ENCODE measurements at places on chromosomes 3 and 15.

DNA sequence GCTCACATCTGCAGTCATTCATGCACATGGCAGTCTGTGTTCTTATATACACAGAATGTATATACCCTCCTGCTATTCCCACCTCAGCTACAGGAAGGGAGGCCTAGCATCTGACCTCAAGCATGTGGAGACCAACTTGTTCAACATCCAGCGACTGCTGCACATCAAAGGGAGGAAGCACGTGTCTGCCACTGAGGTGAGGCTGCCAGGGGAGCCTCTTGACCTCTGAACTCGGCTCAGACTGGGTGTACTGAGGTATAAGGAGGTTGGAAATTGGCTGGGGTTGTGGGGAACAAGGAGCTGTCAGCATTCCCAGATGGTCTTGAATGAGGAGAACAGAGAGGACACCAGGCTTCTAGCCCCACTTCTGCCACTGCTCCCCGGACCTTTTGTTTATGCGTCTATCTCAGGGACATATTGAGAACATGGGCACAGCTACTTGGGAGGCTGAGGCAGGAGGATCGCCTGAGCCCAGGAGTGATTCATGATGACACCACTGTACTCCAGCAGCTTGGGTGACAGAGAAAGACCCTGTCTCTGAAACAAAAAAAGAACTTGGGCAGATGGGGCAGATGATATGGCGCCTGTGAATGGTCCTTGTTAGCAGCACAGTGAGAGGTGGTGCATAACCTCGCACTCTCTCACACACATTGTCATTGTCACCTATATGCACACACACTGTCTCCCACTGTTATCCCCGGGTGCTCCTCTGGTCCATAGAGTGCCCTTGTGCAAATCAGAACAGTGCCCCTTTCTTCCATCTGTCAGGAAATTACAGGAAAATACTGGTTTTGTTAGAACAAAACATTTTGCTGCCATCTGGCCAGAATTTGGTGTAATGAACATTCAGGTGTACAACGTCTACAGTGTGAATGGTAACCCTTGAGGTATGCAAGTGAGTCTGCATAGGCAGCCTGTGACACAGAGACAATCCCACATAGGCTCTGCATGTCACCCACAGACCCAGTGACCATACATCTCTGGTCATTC lies 5.4 kb downstream of the VILL start:
- DNase-seq = no peak

GRCh38 chr3:46614431-46614830 lies 2.1 kb downstream of the FAM240A start:
- no peak for DNase-seq

GRCh38 chr3:48038971-48039481 lies 22.8 kb upstream of the MAP4 start:
- DNase-seq = no peak

GRCh38 chr15:45572617-45573016 lies 14.6 kb upstream of the BLOC1S6 start:
- DNase-seq = no peak

- no peak for DNase-seq
Measured at GRCh38 chr3:133568294-133569014, 5.0 kb upstream of the CDV3 start.

DNA sequence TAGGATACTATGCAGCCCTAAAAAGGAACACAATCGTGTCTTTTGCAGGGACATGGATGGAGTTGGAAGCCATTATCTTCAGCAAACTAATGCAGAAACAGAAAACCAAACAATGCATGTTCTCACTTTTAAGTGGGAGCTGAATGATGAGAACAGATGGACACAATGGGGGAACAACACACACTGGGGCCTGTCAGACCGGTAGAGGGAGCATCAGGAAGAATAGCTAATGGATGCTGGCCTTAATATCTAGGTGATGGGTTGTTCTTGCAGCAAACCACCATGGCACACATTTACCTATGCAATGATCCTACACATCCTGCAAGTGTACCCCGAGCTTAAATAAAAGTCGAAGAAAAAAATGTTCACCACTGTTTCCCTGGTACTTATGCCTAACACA lies 17.5 kb downstream of the SENP7 start:
- no peak for DNase-seq

DNA sequence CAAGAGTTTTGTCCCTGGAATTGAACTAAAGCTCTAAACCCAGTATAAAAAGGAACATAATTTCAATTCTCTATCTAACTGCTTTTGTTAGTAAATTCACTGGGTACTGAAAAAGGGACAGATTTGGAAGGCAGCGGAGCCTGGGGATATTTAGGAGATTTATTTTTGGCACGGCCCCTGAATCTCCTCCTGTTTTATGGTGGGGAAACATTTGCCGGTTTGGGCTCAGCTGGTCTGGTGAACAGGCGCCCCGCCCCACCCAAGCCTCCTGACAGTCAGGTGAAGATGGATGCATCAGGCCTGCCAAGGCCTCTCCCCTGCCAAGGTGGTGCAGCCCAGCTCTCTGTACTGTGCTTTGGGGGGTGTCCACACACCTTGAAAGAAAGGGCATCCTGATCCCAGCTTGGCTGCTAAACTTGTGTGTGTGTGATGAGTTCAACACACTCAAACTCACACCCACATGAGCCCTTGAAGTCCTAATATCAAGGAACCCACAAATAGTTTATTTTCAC lies 46.3 kb downstream of the EBLN2 start:
- no peak for DNase-seq
